ENCODE measurements at places on chromosomes 13 and 19.

DNA sequence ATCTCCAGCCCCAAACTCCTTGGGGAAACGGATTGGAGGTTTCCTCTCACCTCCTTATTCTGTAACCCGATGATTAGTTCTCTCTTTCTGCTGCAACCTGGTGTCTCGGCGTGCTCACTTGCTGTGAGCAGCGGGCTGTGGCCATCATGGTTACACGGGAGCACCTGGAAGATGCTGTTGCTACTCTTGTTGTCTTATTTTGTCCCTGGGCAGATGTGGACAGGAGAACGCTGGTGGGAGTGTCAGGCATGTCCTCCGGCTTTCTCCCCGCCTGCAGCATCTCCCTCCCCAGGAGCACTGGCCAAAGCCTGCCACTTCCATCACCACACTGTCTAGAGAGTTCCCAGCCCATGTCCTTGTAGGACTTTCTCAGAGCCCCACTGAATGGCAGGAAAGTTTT lies 211.8 kb upstream of the ZNF536 start:
- no peak for DNase-seq

DNA sequence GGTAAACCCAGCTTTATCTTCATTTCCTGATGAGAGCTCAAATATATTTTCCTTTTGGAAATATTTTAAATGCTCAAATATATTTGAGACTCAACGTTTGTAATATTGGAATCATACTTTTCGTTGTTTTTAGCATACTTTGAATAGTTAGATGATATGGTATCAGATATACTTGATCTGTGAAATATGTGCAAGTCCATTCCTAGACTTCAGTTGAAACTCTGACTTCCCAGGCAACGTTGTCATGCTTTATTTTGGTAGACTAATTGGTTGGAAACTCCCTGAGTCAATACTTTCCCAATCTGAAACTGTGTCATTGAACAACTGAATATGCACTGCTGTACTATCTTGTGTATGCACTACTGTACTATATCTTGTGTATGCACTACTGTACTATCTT lies 378.5 kb downstream of the MYO16 start:
- no peak for DNase-seq

- no peak for DNase-seq
Observed at GRCh38 chr19:55866521-55866920, 30.2 kb downstream of the NLRP4 start.

- no peak for DNase-seq
Observed at GRCh38 chr13:80438521-80438920, 97.6 kb upstream of the SPRY2 start.

DNA sequence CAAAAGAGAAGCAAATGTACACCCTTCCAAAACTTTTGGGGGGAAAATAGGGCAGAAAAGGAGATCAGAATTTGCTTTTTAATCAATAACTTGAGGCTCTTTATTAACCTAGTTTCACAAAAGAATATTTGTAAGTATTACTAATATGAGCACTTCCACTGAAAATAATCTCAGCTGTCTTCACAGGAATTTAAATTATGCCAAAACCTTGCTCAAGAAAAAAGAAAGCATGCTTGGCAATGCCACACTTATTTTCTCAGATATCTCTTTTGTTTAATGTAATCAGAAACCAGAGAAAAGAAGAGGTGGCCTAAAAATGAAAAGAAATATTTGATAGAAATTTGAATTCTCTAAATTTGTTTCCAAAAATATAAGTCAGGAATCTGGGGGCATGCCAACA lies 234.9 kb upstream of the GPC6 start:
- DNase-seq = no peak

DNA sequence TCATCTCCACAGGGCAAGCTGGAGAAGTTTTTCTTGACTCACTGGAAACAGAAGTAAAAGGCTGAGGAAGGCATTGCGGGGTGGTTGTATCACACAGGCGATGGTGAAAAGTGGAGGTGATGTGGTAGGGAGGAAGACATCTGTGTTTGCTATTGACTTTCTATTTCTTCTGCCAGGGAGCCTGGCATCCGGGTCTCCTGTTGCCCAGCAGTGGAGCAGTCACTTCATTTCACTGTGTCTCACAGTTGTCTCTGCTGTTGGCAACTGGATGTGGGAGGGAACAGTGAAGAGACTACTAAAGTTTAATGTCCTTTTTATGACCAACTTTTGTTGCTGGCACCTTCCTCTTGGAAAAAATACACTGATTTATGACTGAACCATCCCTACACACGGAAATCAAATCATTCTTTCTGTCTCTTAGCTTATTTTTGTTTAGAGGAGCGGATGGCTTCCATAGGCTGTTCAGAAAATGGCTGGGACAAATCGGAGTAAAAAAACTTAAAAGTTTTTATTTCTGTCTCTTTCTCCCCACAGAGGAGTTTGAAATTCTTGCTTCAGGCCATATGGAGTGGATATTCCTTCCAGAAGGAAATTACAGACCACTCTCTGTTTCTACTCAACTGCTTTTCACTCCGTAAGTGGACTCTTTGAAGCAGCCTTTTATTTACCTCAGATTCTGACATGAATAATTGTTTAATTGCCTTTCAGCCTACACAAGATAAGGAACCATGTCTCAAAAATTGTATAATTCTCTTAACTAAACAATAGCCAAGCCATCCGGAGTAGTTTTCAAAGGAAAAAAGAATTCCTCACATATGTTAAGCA lies 23.8 kb upstream of the MEDAG start:
- no peak for DNase-seq

DNA sequence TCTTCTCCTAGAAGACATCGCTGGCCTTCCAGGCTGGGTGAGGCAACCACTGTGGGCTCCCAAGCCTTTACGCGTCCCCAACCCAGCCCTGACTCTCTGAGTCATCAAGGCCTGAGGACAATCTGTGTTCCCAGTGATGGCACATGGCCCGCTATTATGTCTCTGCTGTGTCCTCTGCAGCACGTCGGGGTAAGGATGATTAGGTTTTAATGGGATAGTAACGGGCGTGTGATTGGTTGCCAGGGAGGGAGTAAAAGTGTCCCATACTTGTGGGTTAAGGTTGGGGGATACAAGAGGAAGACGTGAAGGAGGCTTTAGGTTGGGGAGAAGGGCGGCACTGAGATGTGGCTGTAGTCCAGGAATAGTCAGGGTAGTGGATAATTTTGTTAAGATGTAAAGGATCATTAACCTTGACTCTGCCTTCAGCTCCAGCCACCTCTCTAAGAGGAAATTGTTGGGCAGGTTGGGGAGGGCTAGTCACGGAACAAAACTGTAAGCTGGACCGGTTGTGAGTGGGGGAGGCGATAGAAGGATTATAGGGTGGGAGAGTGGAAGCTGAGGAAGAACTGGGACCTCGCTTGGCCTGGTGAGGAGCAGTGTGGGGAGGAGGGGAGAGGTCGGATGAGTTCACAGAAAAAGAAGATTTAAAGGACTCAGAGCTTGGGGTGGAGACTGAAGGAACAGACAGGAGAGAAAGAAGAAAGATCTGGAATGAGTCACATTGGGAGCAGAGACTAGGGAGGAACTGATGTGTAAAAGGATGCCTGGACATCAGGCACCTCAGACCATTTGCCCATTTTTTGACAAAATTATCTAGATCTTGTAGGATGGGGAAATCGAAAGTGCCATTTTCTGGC lies 27.9 kb upstream of the IGFL1 start:
- DNase-seq = no peak

- DNase-seq = no peak
Observed at GRCh38 chr13:39985071-39985470, 329.6 kb downstream of the COG6 start.

DNA sequence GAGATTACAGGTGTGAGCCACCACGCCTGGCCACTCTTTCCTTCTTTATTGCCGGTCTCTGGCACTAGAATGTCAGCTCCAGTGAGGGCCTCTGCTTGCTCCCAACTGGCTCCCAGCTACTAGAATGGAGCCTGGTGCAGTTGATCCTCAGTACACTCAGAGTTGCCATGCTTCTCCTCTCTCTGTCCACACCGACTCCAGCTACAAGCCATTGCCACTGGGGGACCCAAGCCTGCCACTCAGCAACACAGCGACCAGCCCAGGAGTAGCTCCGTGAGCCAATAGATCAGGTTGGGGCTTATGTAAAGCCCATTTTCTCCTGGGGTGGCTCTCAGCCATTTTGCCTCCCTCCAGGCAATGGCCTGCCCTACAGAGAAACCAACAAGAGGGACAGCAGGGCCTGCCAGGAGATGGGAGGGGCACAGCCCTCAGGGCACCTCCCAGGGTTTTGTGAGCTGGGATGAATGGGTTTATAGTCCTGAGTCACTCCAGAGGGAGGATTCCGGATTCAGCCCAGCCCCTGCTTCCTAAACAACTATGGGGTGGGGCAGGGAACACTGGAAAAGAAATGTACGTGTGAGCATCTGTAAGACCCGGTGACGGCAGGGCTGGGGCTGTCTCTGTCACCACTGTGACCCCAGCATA lies 36.5 kb downstream of the OPA3 start:
- no peak for DNase-seq

GRCh38 chr13:45807520-45808099 lies 43.9 kb downstream of the SIAH3 start:
- no peak for DNase-seq

GRCh38 chr13:109968876-109969577 lies 182.6 kb upstream of the IRS2 start:
- no peak for DNase-seq
